ENCODE measurements at places on chromosomes 2 and 18.

DNA sequence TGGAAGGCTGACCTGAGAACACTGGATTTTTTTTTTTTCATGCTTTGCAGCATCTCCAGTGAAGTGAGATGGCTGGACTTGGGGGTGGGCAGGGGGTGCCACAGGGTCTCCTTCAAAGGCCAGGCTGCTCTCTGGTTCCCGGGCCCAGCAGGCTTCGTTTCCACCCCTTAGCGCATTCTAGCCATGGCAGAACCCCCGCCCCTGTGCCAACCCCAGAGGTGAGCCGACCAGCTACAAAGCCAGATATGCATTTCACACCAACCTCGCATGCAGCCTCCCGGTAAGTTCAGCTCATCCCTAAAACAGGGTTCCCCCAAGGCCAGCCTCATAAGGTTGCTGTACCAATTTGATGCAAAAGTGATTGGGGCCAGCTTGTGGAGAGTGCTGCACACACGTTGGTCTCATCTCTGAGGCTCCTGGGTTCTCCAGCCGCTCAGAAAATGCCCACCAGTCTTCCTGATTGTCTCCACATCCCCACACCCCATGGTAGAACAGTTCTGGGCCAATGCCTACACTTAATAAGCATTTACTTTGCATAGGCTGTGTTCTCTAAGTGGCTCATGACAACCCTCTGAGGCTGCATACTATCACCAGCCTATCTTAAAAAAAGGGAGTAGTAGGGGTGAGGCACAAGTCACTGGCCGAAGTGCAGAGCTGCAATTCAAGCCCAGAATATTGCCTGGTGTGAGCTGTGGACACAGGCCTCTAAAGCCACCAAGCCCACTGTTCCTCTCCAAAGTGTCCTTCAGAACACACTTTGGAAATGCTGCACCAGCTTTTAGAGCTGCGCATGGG, 23.3 kb downstream of the SMAD7 start:
- DNase-seq, result no peak

DNA sequence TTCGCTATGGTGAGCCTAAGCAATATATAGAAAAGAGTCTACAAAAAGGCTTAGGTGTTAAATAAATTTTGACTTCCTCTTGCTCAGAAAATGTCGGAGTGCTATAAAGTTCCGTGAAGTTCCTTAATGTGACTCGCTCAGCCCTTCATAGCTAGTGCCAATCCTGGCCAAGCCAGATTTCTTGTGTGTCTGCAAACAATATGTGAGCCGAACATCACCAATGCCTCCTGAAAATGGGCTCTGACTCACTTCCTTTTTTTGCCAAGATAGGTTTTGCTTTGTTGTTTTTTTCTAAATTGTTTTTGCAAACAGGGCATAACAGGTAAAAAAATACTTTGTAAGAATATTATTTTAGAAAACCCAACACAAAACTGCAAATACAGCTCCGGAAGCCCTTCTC, 26.1 kb downstream of the CDC42EP3 start:
- DNase-seq, result no peak

DNA sequence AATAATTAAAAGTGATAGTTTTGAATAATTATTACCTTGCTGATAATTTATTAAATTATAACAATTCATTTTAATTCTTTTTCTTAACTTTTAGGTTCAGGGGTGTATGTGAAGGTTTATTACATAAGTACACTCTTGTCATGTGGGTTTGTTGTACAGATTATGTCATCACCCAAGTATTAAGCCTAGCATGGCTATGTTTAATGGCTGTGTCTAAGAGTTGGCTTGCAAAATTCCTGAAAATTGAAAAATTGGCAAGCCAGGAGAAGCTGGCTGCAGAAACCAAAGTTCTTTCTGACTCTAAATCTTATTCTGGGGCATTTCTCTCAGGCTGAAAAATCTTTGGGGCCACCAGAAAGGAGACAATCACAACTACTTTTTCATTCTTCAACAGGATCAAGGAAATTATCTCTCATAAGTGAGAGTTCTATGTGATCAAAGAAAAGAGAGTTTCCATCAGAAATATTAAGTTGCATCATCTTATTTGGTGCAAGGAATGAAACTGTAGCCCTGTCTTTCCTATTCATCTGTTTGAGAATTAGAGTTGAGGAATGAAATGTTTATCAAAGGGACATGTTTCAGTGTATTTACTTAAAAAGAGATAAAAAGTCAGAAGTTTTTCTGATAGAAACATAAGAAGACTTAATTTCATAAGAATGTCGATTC, 412.1 kb upstream of the CDH2 start:
- no peak for DNase-seq

DNA sequence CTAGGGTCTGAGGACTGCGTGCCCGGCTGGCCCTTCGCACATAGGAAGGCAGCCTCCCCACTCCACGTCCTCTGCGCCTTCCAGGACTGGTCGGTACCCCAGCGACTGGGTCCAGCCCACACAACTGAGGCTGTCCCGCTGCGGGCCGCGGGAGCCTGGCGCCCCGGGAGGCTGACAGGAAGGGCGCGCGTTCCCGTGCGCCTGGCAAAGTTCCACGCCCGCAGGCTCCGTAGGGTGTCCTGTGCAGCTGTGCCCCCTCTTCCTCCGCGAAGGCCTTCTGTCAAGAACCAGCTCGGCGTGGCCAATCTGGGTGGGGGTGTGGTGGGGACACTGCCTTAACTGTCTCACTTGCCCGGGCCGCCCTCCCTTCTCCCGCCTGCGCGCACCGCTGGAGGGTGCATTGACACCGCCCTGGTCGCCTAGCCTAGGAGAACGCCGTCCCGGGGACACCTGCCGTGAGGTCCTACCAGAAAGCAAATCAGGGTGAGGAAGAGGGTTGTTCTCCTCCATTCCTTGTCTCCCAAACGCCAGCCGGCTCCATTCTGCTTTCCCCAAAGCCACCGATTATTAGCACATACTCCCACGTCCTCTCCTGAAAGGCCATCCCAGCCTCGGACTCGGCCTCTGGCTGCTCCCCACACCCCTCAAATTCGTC, 618 bp upstream of the LYPD1 start:
- peak; percentile 2 for DNase-seq

DNA sequence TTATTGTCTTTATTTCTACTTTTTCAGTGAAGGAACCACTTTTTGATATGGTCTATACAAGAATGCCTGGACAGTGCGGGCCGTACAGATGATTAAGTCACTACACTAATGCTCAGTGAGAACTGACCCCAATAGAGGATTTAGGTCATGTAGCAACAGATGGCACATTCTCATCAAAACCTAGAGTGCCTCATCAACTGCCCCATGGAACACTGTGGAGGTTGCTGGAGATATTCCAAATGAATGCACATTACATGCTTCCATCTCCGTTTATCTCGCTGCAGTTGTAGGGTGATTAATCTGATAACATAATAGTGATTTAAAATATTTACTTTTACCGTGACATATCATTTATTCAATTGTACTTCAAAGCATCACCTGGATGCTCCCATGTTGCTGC, 41.8 kb upstream of the COPS8 start:
- peak; percentile 5 for DNase-seq

DNA sequence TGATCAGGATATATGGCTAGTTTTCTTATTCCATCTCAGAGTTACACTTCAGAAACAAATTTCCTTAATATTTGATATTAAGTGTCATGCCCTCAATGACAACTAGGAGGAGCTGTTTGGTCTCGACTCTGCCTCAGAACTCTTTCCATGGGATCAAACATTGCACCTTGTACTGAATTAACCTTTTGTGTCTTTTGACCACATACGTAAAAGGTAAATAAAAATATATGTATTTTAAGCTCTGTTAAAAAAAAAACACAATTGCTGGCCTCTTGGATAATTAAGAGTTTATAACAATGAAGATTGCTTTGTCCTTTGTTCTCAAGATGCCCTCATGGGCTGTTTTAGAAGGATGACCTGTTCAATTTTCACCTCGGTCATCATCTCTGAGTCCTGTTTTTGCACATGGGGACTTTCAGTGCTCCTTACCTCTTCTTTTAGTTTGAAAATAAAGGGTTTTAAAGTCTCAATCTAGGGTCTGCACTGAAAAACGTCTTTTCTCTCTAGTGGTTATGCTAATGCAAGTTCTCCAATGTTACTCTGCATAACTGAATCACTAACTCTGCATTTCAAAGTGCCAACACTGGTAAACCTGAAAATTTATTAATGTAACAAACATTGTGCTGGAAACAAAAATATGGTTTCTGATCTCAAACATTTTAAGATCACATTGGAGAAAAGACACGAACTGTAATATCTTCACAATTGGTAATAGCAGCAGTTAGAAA, 18.8 kb upstream of the FN1 start:
- no peak for DNase-seq

DNA sequence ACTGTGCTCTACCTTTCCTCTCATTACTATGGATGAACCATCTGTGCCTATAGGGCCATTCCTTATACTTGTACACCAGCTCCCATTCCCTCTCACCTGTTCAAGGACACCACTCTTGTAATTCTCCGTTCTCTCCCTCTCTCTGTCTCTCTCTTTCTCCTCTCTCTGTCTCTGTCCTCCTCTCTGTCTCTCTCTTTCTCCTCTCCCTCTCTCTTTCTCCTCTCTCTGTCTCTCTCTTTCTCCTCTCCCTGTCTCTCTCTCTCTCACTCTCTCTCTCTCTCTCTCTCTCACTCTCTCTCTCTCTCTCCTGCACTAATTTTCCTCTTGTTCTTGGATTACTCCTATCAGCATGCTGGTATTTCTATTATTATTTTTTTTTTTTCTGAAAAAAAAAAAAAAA, 78.9 kb upstream of the RMDN2 start:
- DNase-seq, result no peak

DNA sequence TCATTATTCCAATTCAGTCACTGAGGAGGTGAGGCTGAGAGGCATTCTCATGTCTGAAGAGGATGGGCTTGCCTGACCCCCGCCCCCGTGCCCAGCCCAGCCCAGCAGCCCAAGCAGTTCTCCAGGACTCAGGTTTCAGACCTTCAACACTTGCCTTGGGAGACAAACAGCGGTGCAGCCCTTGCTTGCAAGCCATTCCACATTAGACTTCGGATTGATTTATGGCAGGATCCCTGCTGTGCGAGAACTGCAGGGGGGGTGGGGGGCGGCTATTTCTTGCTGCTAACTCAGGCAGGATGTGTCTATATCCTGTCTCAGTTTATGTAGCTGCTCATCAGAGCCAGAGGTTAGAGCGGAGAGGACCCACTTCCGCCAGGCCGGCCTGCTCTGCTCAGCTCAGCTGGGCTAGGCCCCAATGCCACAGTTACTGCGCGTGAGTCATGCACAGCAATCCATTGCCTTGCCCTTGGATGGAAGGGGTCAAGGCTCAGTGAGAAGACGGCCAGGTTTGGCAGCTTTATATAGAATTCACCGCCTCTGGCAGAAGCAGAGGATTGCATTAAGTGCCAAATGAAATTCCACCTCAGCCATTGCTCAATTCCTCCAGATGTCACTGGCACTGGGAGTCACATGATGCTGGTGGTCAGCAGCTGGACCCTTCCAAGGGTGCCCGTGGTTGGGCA, 1.8 kb downstream of the GYPC start:
- no peak for DNase-seq

DNA sequence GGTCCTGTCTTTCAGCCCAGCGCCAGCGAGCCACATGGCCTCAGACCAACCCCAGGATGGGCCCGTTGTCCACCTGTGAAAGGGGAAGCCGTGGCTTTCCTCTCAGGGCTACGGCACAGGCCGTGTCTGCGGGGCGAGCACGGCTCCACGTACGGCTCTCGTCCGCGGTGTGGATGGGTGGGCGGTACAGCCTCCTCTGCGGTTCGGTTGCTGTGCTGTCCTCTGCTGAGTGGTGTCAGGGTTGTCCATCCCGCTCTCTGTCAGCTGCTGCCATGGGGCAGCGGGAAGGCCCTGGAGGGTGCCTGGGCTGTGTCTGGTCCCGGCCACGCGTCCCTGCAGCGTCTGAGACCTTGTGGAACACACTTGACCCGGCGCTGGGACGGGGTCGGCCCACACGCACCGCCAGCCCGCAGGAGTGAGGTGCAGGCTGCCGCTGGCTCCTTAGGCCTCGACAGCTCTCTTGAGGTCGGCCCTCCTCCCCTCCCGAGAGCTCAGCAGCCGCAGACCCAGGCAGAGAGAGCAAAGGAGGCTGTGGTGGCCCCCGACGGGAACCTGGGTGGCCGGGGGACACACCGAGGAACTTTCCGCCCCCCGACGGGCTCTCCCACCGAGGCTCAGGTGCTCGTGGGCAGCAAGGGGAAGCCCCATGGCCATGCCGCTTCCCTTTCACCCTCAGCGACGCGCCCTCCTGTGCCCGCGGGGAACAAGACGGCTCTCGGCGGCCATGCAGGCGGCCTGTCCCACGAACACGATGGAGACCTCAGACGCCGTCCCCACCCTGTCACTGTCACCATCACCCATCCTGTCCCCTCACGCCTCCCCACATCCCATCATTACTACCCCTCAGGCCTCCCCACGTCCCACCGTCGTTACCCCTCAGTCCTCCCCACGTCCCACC, 128.7 kb downstream of the NFATC1 start:
- no peak for DNase-seq

DNA sequence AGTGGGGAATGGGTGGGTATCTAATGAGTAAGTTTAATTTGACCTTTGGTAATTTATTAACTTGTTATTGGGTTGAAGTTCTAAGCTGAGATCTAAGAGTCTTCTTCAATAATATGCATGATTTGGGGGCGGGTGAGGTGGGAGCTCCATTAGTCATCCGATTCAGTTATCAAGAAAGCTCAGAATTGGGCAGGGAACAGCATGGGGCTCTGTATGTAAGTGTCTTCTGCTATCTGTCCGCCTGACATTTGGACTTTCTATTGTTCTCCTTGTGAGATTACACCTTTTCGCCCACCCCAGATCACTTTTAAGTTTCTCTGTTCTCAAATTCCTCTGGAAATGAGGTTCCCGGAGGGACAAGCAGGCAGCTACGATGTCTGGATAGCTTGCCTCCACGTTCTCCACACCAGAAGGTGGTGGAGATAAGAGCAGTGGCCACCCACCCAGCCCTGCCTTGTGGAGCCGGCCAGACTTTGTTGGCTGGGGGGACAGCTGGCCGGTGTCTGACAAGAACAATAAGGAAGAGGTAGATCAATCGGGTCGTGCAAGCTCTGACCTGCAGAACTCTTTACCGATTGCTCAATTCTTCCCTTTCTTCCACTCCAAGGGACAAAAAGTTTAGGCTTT, 75.5 kb upstream of the GATA6 start:
- no peak for DNase-seq

- DNase-seq, result no peak
These were observed 21.9 kb upstream of the ROCK2 start for GRCh38 chr2:11366326-11366741.

DNA sequence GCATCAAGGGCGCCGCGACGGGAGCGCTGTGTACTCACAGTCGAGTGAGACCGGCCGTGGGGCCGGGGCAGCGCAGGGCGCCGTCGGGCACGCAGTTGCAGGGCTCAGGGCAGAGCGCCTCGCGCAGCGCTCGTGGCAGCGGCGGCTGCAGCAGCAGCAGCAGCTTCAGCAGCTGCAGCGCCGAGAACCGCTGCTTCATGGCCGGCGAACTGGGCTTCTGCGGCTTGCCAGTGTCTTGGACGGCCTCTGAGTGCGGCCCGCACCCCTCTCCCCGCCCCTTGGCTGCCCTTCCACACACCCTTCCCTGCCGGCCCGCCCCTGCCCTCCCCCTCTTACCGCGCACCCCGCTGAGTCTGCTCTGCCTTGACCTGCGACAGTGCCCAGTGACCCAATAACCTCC, at the start of gene LHCGR:
Gene LHCGR, minus strand, starts transcription at position 252 of the 400 bp plus-strand sequence. Its CDS starts 53 bp downstream, at position 199.
- DNase-seq, result no peak

- no peak for DNase-seq
These were observed 17.5 kb upstream of the TBC1D8 start for GRCh38 chr2:101168706-101169105.

Measured in NCI-H1092 (cell line).